ENCODE measurements at places on chromosomes 16 and 17.

GRCh38 chr16:12083631-12084030, 107.1 kb downstream of the SNX29 start:
- no peak for DNase-seq

DNA sequence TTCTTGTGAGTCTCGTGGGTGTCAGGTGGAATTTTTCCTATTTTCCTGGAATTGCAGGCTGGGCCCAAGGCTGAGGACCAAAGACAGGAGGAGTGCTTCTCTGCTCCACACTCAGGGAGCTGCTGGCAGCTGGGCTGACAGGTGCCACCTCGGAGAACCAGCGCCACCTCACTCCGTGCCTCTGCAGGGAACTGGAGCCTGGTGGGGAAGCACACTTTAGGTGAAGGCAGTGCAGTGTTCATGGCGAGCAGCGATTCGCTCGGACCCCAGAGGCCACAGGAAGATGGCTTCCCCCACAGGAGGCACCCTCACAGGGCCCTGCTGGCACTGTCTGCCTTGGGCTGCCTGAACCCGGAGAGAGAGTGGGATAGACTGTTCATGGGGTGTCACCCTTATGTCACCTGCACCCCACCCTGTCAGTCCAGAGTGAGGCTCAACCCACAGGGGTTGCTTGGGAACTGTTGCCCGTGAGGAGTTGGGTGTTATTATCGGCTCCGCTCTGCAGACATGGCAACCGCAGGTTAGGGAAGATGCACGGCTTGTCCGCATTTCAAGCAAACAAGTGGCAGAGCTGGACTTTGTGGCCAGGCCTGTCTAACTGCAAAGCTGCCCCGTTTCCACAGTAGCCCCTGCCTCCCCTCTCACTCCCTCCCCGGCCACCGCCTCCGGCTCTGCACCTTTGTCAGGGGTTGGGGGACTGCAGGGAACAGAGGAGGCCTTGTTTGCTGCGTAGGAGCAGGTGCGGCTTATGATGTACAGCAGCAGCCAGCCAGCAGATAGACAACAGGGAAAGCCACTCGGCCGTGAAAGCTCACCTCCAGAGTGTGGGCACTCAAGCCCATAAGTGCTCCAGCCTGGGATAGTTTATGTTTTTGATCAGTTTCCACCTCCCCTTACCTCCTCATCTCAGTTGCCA, 15.5 kb downstream of the TBC1D24 start:
- no peak for DNase-seq

GRCh38 chr17:79887451-79887991, 48.3 kb upstream of the CBX4 start:
- DNase-seq: no peak

- DNase-seq: no peak
Observed at GRCh38 chr17:55584055-55584685, 72.9 kb upstream of the SMIM36 start.

- no peak for DNase-seq
Observed at GRCh38 chr16:68700831-68701230, 36.3 kb upstream of the CDH1 start.

DNA sequence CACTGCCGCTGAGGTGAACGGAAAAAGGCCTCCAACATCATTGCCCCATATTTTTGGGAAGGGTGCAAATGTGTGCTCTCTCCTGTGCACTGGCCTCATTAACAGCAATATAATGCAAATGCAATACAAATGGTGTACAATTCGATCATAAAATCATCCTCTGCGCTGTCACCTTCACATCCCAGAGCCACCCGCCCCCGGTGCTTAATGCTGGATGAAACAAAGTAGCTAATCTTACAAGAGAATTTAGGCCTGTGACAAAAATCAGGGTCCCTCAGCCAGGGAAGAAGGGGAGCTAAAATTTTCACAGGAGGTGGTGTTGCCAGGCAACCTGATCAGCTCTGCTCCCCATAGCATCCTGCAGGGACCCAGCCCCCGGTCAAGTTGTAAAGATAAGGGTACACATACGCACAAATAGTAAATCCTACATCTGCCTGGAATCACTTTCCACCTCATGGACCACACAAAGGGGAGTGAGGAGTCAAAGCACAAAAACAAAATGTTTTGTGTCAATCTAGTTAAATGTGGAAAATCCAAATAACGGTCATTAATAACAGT, 3.0 kb downstream of the TBC1D16 start:
- no peak for DNase-seq

DNA sequence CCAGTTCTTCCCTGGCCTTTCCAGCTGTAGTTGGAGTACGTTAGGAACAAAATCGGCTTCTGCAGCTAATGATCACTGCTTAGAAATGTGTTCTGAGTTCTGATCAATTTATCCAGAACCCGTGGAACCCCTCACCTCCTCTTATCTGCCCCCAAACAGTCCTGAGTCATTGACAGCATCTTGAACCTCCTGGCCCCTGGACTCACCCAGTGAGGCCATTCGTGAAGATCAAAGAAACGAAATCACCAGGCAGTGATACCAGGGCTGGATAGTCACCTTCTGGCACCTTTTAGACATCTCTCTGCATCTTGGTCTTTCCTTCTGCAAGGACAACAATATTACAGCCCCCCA, 17.0 kb upstream of the EXOC7 start:
- no peak for DNase-seq

DNA sequence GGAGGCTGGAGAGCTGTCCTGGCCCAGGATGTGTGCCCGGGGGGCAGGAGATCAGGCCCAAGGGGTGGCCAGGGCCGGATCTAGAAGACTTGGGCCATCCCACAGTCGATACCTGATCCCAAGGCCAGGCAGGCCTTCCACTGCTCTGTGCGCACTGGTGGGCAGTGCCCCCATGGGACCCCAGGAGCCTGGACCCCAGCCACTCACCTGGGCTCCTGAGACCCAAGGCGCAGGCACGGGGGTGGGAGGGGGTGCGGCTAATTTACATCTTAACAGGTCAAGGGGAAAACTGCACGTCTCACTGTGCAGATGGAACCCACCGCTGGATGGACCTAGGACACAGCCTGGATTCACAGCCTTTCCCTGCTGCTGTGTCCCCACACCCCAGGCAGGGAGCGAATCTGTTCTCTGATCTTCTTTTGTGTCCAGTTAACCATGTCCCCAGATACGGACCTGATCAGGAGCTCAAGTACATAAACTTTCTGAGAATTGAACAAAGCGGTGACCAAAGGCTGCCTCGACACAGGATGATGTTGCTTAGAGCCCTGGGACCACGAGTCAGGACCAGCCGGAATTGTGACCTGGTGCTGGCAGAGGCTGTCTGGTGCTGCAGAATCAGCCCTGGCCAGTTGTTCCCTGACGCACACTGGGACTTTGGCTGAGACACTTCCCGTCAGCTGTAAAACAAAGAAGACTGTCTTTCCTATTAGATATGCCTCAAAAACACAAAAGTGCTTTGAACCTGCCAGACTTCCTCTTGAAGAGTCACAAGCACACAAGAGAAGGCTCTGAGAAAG, 60.6 kb downstream of the TNFRSF13B start:
- DNase-seq: no peak

GRCh38 chr16:20949660-20950059, 49.1 kb downstream of the LYRM1 start:
- no peak for DNase-seq

DNA sequence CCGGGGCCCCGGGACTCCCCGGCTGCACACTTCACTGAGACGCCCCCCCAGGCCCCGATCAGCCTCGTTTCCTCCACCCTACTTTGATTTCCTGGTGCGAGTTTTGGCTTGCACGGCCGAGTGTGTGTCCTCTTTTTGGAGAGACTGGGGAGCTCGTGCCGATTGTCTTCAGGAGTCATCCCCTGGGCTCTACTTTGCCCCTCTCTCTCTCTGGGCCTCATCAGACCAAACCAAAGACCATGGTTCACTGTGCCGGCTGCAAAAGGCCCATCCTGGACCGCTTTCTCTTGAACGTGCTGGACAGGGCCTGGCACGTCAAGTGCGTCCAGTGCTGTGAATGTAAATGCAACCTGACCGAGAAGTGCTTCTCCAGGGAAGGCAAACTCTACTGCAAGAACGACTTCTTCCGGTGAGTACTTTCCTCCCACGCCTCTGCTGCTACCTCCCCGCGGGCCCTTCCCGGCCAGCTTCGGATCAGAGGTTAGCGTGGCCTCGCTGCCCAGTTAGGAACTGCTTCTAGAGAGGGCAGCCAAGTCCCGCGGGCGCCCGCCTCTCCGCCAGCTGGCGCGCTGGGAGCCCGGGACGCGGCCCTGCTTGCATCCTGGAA, 787 bp downstream of the LHX1 start:
- DNase-seq: no peak

DNA sequence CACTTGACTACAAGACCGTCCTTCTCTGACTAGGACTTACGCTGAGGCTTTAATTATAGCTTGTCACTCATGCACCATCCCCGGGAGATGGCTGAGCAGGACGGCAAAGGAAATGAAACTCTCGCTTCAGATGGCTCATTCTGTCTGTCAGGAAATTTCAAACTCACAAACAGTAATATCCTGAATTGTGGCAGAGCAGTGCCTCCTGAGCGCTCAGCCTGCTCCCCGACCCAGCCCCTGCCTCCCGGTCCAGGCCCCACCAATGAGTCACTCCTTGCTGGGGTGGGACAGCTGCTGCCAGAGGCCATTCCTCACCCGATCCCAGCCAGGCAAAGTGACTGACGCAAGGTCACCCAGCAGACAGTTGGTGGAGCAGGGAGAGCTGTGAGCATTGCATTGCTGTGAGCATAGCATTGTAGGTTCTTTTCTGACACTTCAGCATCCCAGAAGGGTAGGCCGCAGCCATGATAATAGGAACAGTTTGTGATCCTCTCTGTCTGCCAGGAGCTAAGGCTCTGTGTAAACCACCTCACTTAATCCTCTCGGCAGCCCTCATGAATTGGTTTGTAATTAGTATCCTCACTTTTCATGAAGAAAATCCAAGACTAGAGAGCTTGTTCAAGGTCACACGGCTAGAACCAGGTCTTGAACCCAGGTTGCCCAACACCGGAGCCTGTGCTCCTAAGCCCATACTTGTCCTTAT, 20.9 kb downstream of the CCDC182 start:
- no peak for DNase-seq

DNA sequence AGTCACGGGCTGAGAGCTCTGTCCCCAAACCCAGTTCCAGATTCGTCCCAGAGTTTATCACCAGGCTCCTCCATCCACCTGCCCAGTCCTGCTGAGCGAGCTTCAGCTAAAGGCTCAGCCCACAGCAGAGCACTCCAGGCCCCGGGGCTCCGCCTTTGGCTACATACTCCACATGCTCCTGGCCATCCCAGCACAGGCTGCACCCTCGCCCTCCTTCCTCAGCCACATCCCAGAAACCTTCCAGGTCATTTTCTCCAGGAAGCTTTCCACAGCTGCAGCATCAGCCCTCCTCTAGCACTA, 4.7 kb upstream of the CD2BP2 start:
- no peak for DNase-seq

GRCh38 chr17:16939606-16940115, 32.3 kb downstream of the TNFRSF13B start:
- no peak for DNase-seq

DNA sequence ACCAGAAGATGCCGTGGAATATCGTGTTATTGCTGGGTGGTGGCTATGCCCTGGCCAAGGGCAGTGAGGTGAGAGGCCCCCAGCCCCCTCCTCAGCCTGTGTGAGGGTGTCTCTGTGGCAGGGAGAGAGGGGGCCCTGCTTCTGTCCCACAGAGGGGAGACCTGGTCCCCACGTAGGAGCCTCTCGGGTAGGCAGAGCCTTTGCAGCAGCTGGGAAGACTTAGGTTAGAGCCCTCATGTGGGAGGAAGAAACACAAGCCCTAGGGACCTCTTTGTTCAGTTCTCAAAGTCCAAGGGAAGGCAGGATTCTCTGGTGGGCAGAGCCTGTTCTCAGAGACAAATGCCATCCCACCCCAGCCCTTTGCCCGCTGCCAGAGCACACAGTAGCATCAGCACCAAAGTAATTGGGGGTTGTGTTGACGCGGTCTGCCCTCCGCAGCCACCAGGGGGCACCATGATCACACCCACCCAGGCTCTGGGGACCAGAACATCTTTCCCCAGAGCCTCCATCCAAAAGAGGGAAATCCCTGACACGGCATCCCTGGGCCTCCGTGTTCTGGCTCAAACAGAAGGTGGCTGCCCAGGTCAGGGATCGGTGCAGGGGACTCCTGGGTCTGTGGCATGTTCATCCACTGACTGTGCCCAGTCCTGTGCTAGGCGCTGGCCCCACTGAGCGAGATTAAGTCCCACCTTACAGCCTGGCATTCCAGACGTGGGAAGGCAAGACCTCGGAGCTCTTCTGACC, 11.5 kb upstream of the FOXN1 start:
- DNase-seq: peak; percentile 80

DNA sequence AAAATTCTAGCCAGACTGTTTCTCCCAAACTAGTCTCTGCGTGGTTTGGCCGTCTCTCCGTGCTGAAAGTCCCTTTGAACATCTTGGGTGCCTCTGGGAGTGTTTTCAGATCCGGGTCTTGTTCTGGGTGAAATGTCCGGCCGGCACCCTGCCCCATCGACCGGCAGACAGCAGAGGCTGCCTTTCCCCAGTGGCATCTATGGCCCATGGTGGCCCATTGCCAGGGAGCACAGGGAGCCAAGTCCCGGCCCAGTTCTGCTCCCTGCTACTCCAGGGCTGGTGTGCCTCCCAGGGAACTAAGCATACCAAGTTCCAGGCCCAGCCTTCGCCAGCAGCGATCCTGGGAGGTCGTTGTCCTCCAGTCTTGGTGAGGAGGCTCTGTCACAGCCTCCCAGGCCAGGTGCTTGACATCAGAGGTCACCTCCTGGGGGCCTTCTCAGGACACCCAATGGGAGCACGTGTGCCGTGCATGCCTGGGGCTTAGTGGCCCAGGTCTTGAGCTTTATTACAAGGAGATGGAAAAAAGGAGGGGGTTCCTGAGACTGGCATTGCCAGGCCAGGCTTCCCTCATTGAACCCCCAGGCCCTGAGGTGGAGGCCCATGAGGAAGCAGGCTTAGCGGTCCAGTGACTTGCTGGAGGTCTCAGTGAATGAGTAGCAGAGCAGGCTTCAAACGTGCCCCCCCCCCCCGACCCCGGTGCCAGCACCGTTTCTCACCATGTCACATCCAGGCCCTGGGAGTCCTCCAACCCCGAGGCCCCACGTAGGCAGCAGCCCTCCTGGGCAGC, 54.0 kb downstream of the PGS1 start:
- no peak for DNase-seq

DNA sequence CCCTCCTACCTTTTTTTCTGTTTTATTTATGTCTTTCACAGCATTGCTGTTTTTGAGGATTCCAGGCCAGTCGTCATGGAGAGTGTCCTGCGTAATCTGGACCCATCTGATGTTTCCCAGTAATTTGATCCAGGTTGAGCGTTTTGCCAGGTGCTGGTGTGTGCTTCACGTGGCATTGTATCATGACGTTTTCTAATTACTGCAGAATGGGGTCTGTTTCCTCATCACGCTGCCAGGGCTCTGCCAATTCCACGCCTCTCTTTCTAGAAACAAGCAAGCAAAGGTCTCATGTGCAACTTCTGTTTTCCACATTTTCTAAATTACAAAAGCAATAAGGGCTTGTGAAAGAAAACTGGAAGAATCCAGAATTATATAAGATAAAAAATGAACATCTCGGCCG, 28.3 kb upstream of the BHLHA9 start:
- no peak for DNase-seq

- DNase-seq: no peak
Observed at GRCh38 chr16:58393138-58393504, 850 bp downstream of the GINS3 start.
